Activated T-cell treated with anti-CD3 and anti-CD28 coated beads for 4 hours (primary cell): ENCODE measurements at places on chromosomes 12 and 14.

- no peak for DNase-seq
These were observed 15.5 kb upstream of the HDAC7 start for GRCh38 chr12:47835006-47835830.

GRCh38 chr12:108616941-108617858 is 16.5 kb downstream of the SELPLG start:
- peak; percentile 62 for DNase-seq

- no peak for DNase-seq
These were observed 732 bp upstream of the ARF3 start for GRCh38 chr12:48958049-48958388.

- DNase-seq = no peak
These were observed 3.3 kb downstream of the SEC23A start for GRCh38 chr14:39099748-39100147.

- no peak for DNase-seq
These were observed 129.7 kb upstream of the CCND2 start for GRCh38 chr12:4143896-4144295.

DNA sequence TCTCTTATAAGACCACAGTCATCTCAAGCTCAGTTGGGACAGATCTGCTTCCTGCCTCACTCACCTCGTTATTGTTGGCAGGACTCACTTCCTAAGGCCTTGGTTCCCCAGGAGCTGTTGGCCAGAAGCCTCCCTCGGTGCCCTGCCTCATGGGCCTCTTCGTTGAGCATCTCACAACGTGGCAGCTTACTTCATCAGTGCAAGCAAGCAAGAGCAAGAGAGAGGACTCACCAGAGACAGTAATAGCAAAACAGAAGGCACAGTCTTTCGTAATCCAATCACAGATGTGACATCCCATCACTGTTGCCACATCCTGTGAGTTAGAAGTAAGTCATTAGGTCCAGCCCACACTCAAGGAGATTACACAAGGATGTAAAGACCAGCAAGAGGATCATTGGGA is 5.1 kb upstream of the NUMB start:
- DNase-seq = no peak

DNA sequence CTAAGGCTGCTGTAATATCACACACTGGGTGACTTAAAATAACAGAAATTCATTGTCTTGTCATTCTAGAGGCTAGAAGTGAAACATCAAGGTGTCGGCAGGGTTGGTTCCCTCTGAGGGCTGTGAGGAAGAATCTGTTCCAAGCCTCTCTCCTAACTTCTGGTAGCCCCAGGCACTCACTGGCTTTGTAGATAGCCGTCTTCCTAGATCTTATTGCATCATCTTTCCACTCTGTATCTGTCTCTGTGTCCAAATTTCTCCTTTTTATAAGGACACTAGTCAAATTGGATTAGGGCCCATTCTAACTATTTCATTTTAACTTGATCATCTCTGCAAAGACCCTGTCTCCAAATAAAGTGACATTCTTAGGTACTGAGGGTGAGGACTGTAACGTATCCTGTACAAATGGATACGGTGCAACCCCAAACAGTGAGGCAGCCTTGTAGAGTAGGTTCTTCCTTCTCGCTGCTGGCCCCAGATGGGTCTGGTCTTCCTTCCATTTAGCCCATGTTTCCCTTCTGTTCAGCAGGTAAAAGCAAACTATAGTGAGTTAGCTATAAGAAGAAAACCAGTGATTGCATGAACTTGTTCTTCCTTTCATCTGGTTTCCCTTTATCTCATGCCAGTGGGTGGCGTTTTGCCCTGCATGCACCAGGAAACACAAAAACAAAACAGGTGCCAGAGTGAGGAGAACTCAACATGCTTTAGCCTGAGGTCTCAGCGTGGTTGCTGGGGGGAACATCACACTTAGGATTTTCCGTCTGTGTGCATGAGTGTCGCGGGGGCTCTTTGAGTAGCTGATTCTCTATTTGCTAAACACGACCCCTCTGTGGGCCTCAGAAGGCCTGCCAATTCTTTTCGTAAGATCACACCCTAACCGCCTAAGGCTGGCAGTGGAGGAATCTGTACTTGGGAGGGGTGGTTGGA is 19.5 kb downstream of the TTC9 start:
- DNase-seq = peak; percentile 20

- DNase-seq = no peak
These were observed 1.3 kb upstream of the ATP2A2 start for GRCh38 chr12:110279566-110280375.

GRCh38 chr12:113676547-113676946 is 204.9 kb upstream of the LHX5 start:
- DNase-seq = no peak

DNA sequence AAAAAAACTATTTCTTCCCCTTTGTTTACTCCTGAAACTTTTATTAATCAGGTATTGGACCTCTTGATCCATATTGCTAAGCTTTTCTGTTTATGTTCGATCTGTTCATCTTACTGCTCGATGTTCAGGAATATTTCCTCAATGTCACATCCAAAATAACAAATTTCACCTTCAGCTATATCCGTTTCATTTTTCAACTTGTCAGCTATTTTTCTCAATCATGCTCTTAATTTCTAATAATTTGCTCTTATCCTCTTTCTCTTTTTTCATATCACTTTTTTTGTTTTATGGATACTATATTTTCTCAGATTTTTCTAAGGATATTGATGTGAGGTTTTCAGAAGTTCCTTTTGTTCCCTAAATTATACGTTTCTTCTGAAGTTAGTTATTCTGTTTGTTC is 29.8 kb downstream of the SLC38A4 start:
- DNase-seq = no peak

GRCh38 chr14:54446161-54446693 is 5.1 kb upstream of the CNIH1 start:
- no peak for DNase-seq

- DNase-seq = no peak
These were observed 17.3 kb upstream of the YAF2 start for GRCh38 chr12:42255221-42255865.

DNA sequence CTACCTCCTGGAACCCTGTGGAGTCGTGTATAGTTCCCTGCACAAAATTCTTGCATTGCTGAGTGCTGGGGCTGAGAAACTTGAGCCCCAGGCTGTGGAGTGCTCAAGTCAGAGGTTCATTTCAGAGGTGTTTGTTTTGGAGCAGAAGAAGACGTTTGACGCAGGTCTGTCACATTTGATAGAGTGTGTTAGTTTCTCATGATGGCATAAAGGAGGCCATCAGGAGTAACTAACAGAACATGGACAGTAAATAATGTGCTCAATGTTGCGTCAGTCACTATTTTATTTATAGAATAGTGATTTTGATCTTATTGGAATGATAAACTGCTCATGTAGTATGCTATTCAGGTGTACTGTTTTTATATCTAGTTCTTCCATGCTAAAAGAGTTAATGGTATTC is 44.2 kb downstream of the OTOGL start:
- no peak for DNase-seq

- DNase-seq = no peak
These were observed 192.8 kb upstream of the AMIGO2 start for GRCh38 chr12:47272412-47273190.

DNA sequence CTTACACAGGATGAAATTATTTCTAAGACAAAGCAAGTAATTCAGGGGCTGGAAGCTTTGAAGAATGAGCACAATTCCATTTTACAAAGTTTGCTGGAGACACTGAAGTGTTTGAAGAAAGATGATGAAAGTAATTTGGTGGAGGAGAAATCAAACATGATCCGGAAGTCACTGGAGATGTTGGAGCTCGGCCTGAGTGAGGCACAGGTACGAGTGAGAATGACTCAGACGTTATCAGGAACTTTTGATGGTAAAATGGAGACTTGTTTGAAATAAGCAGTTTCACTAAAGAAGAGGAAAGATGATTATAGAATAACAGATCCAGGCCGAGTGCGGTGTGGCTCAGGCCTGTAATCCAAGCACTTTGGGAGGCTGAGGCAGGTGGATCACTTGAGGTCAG is 25.6 kb downstream of the KLC1 start:
- no peak for DNase-seq

DNA sequence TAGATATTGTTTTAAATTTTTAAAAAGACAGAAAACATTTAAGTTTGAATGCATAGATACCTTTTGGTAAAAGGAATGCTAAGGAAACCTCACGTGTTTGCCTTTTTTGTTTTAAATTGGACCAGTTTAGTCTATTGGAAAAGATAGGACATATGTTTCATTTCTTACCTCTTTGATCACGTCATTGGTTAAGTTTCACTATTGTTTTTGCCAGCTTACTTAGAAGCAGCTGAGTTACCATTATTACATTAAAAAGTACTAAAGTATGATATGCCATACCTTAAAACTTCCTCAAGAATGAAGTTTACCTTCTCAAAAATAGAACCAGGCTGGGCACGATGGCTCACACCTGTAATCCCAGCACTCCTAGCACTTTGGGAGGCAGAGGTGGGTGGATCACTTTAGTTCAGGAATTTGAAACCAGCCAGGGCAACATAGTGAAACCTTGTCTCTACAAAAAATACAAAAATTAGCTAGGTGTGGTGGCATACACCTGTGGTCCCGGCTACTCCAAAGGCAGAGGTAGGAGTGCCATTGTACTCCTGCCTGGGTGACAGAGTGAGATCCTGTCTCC is 54.4 kb downstream of the SRGAP1 start:
- DNase-seq = no peak

GRCh38 chr12:71871116-71871515 is 31.6 kb downstream of the TBC1D15 start:
- no peak for DNase-seq
